Activated gamma-delta T cell treated with Interleukin-2 at 50 U/mL for 16 hours (primary cell): ENCODE measurements at places on chromosomes 1 and 21.

DNA sequence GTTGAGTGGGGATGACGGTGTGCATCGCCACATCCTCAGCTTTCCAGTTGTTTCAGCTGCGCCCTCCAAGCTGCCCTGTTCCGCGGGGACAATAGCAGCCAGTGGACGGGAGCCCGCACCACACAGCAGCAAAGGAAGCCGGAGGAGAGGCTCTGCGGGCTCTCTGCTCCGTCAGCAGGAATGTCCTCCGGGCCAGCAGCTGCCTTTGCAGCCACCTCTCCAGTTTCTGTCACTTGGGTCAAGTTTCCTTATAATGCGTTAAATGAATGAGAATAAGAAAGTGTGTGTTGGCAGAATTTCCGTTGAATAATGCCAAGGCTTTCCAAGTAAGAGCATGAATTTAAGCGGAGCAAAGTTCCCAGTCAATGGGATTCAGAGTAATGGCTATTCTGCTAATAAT lies 263.3 kb downstream of the KIF26B start:
- DNase-seq = no peak

DNA sequence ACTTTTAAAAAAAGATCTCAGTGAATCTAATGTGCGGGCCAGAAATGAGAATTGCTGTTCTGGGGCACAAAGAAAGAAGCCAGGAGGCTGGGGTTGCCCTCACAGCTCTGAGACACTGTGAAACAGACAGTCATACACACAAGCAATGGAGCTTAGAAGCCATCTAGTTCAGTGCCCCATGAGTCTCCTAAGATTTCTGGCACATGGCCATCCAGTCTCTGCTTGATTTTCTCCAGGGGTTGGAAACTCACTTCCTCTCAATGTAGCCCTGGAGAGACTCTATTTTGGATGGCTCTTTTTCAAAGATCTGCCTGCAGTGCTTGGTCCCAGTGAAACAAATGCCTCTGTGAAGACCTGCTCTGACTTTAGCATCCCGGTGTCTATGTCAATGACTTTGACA lies 38.6 kb downstream of the KCNN3 start:
- DNase-seq = no peak

DNA sequence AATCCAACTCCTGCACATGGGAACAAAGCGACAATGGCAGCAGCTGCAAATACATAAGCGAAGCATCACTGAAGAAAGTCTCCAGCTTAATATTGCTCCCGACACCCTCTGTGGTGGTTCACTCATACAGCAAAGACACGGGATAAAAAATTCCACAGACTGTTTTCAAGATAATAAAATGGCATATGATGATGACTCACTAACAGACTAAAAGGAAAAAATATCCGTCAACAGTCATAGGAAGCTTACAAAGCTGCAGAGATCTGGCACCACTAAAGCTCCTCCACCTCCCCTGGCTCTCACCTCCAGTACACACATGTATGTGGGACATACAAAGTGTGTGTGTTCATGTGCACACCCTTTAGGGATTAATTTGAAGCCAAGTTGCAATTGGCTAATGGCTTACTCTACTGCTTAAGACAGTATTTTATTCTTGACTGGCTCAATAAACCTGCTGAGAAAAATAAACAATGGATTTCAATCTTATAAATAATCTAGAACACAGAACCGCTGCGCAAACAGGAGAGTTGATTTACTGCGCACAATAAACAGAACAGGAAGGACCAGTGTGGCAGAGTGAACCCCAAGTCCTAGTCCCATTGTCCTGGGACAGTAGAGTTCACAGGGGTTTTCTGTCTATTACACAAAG lies 94.4 kb downstream of the SLC45A1 start:
- no peak for DNase-seq

- DNase-seq = no peak
Observed at GRCh38 chr1:183597656-183598347, 7.5 kb upstream of the NCF2 start.

GRCh38 chr1:231413749-231414082 lies 8.4 kb downstream of the EGLN1 start:
- no peak for DNase-seq

- no peak for DNase-seq
Observed at GRCh38 chr1:9085306-9085940, 16.0 kb upstream of the SLC2A5 start.

GRCh38 chr1:44481701-44482100 lies 76.6 kb downstream of the RNF220 start:
- DNase-seq = no peak

DNA sequence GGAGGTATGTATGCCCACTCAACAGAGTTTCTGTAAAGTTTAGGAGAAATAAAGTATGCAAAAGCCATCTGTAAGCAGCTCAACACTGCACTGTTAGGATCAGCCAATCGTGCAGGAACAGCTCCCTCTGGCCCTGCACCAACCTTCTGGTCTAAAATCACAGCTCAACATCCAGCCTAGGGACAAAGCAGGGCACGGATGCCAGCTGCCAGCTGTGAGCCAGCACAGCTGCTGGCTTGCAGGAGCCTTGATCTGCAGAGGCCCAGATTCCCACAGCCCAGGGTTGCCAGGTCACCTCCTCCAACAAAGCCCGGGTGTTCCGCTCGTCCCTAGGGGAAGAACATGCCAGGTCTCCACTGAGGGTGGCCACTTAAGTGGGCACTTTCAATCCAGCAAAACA lies 8.6 kb downstream of the ACOT7 start:
- DNase-seq = no peak

DNA sequence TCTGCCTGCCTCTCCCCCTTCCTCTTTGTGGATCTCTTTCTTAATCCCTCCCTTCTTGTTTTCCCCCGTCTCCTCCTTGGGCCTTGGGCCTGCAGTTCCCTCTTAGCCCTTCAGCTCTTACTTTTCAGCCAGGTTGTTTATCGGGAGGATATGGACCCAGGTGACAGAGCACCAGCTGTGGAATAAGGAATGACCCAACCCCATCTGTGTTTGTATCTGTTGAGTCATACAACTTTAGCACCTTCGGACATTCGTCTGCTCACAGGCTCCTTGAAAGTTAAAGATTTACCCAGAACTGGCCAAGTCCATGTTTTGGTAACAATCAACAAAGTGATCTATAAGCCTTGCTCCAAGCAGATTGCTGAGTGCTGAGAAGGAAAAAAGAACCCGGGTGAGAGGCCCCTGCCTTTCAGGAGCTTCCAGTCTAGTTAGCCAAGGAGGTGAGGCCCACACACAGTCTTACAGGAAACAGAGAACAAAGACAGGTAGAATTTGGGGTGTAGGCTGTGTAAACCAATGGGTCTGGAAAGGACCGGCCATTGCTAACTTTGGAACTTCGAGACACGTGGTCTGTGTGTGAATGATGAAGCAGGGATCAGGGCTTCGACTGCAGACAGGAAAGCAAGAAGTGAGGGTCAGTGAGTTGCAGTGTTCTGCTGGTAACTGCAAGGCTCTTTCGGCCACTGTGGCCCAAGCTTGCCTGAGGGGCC lies 66.7 kb upstream of the F3 start:
- DNase-seq = no peak

GRCh38 chr1:65412984-65413375 lies 7.5 kb upstream of the LEPR start:
- no peak for DNase-seq

GRCh38 chr1:64913361-64914015 lies 52.9 kb downstream of the JAK1 start:
- DNase-seq = no peak

GRCh38 chr1:31487143-31487542 lies 74.1 kb downstream of the SERINC2 start:
- no peak for DNase-seq

- no peak for DNase-seq
Observed at GRCh38 chr1:223739366-223740037, 27.2 kb downstream of the CAPN2 start.

DNA sequence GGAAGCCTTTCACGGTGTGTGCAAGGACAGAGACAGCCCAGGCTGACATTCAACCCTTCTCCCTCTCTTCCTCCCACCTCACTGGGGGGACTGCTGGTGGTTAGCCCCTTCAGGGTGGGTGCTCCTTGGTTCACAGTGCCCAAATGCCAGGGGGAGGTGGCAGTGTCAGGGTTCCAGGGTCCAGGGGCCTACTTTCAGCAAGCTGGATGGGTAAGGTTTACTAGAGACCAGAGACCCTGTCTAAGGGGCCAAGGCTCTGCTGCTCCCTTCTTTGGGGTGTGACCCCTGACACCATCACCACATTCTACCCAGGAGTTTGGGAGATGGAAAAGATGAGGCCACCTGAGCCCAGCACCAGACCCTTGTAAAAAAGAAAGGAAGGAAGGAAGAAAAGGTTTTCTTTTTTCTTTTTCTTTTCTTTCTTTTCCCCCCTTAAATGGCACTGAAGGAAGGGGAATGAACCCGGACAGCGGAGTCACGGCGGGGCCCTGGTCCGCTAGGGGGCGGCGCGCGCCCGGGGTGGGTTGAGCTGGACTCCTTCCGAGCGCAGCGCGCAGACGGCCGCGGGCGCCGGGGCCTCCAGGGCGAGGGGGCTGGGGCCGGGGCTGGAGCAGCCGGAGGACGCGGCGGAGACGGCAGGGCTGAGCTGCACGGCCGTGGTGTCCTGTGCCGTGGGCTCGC lies 18.8 kb downstream of the KNCN start:
- DNase-seq = peak; percentile 73

GRCh38 chr1:50531027-50531426 lies 107.8 kb upstream of the DMRTA2 start:
- DNase-seq = no peak

GRCh38 chr1:165303386-165303785 lies 53.1 kb downstream of the LMX1A start:
- DNase-seq = no peak

DNA sequence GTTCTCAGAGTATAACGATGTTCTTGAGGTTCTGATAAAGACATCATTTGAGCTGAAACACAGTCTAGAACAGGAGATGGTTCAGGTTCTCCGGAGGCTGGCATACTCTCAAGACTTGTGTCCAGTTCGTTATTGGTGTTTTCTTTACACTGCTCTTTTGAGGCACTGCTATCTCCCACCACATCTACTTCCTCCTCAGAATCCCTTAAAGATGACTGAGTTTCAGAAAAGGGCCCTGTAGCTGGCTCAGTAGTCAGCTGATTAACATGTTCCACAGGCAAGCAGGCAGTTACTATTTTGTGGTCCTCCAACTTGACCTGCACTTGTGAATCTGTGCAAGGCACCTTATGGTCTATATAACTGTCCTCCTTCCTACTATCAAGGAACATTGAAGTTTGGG lies 50.2 kb downstream of the ZZZ3 start:
- DNase-seq = no peak

GRCh38 chr1:228332797-228333738 lies 73.6 kb downstream of the TRIM11 start:
- no peak for DNase-seq

DNA sequence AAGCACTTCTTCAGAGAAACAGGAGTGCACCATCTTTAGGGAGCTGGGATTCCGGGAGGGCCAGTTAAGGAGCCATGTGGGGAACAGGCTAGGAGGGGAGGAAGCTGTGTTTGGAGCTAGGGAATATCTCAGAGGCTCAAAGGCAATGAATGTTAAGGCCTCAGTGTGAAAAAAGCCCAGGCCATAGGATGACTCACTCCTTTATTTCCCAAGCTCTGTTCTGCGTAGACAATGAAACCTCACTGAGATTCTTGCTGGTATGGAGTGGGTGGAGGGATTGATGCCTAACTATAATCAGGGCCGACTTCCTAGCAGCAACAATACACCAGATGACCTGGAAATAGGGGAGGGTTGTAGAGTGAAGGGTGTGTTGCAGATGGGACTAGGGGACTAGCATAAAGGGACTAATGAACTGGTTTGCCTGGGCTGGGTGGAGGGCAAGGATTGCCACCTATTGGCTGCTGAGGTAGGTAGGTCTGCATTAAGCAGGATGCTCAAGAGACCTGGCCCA lies 2.1 kb downstream of the GNAT2 start:
- no peak for DNase-seq

GRCh38 chr1:227417756-227418480 lies 99.6 kb upstream of the CDC42BPA start:
- DNase-seq = no peak

DNA sequence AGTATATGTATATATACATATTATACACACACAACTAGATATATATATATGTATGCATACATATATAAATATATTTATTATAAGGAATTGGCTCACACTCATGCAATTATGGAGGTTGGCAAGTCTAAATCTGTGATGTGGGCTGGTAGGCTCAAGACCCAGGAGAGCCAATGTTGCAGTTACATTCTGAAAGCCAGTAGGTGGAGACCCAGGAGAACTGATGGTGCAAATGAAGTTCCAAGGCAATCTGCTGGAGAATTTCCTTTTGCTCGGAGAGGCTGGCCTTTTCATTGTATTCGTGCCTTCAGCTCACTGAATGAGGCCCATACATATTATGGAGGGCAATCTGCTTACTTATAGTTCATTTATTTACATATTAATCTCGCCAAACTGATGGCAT lies 9.4 kb downstream of the IVL start:
- no peak for DNase-seq

GRCh38 chr1:47756411-47756810 lies 240.8 kb downstream of the TRABD2B start:
- DNase-seq = no peak

- DNase-seq = no peak
Observed at GRCh38 chr1:46303872-46304326, 401 bp downstream of the UQCRH start.

- DNase-seq = no peak
Observed at GRCh38 chr1:218348628-218349071, 3.5 kb downstream of the TGFB2 start.

- DNase-seq = no peak
Observed at GRCh38 chr1:30955448-30956015, 47.0 kb upstream of the SDC3 start.

GRCh38 chr21:35002879-35003722 lies 46.0 kb downstream of the RUNX1 start:
- DNase-seq = no peak

DNA sequence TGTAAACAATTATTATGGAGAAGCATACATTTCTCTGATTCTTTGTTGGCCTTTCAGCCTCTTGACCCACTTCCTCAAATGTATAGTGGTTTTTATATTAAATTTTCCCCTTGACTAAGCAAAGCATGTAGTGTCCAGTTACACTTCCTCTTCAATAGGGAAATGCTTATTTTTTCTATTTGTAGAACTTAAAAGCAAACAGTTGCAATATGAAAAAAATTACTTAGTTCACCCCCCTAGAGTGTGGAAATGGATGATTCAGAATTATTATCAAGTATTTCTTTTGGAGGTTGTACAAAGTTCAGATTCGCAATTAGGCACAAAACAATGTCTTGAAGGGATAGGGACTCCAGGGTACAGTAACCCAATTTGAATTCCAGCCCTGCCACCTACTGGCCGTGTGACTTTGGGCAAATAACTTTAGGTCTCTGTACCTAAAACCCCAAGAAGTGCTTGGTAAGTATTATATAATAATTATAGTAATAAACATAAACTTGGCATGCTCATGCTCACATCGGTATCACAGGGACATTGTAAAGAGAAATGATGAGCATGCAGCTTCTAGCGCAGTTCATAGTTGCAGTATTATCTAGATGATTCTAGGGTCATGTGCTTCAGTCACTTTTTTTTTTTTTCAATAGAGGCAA lies 28.6 kb upstream of the IFNGR2 start:
- DNase-seq = peak; percentile 50

GRCh38 chr21:34004013-34004938 lies 69.1 kb upstream of the MRPS6 start:
- no peak for DNase-seq
